ENCODE measurements at places on chromosomes 12 and 14.
A peak's percentile ranks its signal among the peaks of the same experiment; 100 is the strongest.

GRCh38 chr14:103805708-103806107 lies 41.7 kb downstream of the PPP1R13B start:
- DNase-seq: no peak

DNA sequence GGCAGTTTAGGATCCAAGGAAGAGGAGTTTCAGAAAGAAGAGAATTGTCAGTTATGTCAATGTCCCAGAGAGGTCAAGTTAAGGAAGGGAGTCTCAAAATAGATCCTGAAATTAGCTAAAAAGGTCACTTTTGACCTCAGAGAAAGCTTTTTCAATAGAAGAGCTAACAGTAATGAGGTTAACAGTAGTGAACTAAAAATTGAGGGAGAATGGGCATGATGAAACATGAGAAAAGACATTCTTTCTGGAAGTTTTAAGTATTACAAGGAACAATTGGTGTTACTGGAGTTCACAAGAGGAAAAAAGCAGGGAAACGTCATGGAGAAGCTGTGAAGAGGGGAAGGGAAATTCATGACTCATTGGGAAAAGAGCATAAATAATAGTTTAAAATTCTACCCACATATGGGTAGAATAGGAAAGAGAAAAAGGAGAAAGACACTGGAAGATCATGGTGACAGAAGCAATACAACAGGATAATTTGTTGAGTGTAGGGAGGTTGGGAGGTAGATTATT lies 381.2 kb upstream of the FAR2 start:
- DNase-seq: no peak

DNA sequence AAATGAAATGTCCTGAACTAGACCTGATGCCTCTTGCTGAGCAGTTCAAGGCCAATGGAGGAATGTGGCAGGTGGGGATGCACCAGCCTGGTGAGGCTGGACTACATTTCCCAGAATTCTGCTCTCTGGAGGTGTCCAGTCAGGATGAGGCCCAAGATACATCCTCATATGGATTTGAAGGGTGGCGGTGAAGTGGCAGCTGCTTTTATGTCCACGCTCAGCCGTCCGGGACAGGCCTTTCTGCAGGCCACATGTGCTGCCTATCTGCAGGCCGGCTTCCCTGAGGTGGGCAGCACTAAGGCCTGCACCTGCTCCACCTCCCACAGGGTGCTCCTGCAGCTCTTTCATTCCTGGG lies 230.2 kb downstream of the BCL11B start:
- DNase-seq: no peak

DNA sequence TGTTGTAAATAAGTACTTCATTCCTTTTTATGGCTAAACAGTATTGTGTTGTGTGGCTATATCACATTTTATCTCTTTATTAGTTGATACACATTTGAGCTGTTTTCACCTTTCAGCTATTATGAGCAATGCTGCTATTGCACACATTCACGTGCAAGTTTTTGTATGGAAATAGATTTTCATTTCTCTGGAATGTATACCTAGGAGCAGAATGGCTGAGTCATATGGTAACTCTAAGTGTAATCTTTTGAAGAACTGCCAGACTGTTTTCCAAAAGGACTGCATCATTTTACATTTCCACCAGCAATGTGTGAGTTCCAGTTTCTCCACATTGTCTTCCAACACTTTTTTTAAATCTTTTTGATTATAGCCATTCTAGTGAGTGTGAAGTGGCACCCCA lies 134.0 kb downstream of the SRGAP1 start:
- DNase-seq: no peak

GRCh38 chr12:68359674-68360073 lies 27.5 kb upstream of the MDM1 start:
- DNase-seq: no peak

- no peak for DNase-seq
Measured at GRCh38 chr12:27572486-27573255, 48.7 kb downstream of the PPFIBP1 start.

- DNase-seq: no peak
Measured at GRCh38 chr14:92987148-92987570, 64.2 kb downstream of the CHGA start.

- no peak for DNase-seq
Measured at GRCh38 chr12:8037947-8038346, 5.4 kb downstream of the FOXJ2 start.

DNA sequence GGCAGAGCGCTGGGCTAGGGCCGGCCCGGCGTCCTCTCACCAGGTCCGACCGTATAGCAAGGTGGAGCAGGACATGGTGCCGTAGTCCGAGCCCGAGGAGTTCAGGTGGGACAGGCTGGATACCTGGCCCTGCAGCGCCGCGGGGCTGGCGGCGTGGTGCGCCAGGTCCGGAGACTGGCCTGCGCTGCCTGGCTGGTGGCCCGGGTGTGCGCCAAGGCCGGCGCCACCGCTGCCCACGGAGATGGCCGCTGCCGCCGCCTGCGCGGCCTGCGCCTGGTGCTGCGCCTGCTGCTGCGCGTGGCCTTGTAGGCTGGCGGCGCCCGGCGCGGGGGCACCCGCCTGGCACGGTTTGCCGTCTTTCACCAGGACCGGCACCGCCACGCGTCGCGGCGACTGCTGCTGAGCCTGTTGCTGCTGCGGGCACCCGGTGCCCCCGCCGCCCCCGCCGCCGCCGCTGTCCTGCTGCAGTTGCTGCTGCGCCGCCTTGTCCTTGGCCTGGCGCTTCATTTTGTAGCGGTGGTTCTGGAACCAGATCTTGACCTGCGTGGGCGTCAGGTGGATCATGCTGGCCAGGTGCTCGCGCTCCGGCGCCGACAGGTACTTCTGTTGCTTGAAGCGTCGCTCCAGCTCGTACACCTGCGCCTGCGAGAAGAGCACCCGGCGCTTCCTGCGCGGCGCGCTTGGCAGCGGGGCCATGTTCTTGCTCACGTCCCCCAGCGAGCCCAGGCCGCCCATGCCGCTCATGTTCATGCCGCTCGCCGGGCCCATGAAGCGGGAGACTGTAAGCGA lies 2.6 kb downstream of the NKX2-1 start:
- DNase-seq: no peak

- peak; percentile 81 for DNase-seq
Measured at GRCh38 chr12:101696251-101697196, 916 bp upstream of the CHPT1 start.

- DNase-seq: no peak
Measured at GRCh38 chr14:100652744-100653143, 65.5 kb upstream of the BEGAIN start.

- no peak for DNase-seq
Measured at GRCh38 chr14:58607131-58607951, 30.4 kb upstream of the DACT1 start.

- DNase-seq: no peak
Measured at GRCh38 chr12:29756741-29757390, 26.9 kb downstream of the TMTC1 start.

DNA sequence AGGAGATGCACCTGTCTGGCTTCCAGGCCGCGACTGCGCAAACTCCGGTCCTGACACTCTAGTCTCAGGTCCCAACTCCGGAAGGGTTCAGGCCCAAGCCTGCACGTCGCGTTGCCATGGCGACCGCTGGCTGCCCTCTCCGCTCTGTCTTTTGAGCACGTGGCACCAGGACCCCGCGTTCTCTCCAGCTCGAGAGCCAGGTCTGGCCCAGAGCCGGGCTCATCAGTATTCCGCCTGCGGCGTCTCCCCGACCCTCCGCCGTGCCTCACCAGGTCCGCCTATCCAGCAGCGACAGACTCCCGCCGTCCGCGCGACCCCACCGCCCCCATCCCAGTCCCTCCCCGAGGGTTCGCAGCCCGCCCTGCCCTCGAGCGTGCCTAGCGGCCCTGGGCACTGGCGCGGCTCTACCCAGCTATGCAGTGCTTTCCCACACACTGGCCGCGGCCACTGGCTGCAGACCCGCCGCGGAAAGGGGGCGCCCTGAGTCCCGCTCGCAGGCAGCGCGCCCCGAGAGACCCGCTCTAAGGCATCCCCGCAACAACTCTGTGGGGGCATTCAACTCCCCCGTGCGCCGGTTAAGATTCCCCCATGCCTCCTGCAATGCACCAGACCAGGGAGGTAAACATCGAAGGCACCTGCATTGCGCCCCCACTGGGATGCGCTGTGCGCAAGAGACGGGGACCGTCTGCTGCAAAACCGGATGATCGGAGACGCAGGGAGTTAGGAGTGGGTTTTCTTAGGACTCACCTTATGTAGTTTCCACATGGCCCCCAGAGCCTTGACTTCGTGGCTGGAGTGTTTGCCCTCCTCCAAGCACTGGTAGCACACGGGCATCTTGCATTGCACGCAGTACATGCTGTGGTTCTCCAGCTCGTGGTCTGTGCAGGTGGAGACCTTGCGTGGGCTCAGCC lies 1.3 kb downstream of the TRIM9 start:
- peak; percentile 70 for DNase-seq

DNA sequence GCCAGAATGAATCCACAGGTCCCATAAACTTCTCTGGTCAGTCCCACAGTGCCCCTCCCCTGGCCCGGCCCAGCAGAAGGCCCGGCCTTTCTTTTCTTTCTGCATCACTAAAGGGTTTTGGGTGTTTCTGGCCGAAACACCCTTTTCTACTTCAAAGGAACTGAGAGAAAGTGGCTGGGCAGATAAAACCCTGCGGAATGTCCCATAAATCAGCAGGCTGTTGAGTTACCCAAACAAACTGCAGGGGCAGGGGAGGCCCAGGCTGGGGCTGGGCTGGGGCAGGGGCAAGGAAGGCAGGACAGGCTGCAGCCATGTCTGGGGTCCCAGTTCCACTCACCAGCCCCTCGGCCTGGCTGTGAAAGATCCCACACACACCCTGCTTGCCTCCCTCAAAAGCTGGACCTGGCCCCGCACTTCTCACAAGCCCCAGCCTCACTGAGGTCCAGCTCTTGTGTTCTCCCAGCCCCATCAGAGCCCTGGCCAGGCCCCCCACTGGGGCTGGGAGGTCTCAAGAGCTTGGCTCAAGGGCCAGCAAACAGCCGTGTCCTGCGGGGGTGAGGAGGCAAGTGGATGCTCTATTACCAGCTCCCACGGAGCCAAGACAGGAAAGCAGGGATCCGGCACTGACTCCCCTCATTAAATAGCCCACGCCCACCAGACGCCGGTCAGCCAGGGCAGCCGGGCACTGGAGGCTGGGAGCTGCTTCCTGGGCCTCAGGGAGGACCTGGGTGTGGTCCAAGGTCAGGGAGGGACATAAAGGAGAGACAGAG lies 41.9 kb downstream of the CCNK start:
- no peak for DNase-seq

GRCh38 chr12:120314220-120314619 lies 12.1 kb downstream of the SIRT4 start:
- no peak for DNase-seq

DNA sequence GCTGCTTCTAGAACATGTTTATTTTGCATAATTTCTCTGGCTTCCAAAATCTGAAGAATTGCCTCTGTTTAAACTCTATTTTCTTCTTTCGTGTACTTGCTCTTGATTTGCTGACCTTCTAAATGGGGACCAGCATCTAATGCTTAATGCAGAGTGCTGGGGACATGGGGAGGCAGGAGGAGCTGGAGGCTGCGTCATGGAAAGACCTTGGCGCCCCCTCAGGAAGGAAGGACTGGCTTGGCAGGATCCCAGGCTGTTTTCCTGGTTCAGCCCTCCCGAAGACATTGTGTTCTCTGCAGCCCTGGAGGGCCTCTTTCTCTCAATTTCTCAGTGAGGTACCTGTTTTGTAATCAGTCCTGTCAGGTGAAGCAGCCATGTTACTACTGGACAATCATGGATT lies 5.5 kb downstream of the PRKCH start:
- DNase-seq: peak; percentile 79

GRCh38 chr14:51789114-51789513 lies 71.3 kb upstream of the GNG2 start:
- no peak for DNase-seq

DNA sequence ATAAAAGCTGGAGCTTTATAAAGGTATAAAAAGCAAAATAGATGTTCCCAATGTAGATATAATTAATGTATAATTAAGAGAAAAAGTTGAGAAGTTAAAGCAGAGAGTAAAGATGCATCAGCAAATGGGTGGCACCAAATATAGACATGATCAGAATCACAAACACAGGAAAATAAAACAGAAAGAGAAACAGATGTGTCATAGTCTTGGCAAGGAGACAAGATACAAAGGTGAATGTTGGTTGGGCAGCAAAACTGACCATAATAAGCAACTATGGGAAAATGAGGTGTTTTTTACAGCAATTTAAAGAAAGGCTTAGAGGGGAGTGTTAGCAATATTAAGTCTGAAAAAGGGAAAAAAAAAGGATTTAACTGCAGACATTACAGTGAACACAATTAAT lies 135.4 kb upstream of the CLEC14A start:
- no peak for DNase-seq

DNA sequence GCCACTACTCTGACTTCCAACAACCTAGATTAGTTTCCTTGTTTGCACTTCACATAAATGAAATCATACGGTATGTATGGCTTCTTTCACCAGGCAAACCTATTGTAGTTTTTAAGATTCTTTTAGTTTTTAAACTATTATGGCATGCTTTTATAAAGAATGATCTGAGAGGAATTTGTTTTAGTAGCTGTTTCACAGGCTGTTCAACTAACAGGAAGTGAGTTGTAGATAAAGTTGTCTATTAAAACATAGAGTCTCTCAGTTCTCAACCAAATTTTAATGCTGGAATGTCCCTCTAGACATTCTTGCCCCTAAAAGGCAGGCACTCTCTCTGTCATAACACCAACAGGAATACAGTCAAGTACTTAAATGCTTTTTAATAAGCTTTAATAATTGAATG lies 102.7 kb upstream of the DACT1 start:
- DNase-seq: no peak

DNA sequence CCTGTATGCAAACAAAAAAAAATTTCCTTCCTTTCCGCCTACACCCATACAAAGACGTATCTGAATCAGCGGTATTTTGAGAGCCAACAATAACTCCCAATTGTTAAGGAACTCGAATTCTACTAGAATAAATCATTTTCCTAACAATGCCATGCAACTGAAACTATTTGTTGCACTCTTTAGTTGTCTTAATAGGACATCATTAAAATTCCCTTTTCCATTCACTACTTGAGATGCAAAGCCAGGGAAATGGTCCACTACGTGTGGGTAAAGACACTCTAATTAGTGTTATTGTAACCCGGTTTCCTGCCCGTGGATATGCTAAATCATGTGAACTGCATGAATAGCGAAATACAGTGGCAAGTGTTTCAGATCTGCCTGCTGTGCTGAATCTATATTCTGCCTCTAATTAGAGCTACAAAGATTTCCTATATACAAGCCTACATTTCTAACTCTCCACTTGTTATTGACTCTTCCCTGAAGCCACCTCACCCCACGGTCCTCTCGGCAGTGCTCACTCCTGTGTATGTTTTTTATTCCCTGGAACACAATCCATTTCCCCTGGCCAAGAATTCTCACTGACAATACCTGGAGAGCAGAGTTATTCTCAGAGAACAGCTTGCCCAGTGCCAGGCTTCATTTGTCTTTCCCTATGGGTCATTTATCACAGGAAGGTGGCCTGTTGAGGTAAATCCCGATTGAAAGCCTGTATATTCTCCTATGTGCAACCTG lies 168.3 kb downstream of the PAWR start:
- DNase-seq: no peak

DNA sequence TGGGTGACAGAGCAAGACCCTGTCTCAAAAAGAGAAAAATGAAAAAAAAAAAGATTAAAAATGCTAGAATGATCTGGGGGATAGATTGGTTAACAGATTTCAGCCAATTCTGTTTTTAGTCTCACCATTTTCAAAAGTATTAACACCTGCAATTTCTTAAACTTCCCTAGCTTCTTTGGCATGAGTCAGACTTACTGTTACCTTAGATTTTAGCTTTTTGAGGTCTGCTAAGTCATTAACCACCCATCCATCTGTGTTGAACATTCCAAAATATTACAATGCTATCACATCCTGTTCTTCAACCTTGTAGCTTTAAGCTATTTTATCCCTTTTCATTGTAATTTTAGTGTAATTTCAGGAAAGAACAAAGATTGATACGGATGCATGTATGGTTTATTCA lies 59.3 kb downstream of the PPP1R13B start:
- DNase-seq: no peak

All from sigmoid colon (tissue), 7 donors.